Stimulated activated CD4-positive, alpha-beta T cell treated with anti-CD3 and anti-CD28 coated beads, Interleukin-1b, Interleukin-23, amount 100 ng/mL, for 1 hour (primary cell): ENCODE measurements at places on chromosomes 6 and 20.

DNA sequence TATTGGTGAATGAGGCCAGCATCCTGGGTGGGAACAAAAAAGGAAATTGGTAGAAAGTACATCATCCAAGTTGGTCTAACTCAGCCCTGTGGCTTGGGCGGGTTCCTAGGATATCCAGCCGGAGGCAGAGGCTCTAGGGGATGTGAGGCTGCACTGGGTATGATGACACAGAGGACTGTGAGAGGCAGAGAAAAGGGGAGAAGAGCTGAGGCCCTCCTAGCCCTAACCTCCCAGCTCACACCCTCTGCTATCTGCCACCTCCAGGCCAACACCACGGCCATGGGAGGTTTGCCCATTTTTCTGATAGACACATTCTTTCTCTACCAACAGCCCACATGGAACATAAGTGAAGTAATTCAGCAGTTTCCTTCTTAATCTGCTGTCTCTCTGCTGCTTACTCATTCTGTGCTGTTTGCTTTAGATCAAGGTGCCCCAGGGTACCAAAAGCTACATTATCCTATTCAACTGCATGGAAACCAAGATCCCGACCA lies 284.4 kb downstream of the ESR1 start:
- no peak for DNase-seq

GRCh38 chr20:29297411-29298270 lies 1959.8 kb upstream of the DEFB115 start:
- DNase-seq = no peak

DNA sequence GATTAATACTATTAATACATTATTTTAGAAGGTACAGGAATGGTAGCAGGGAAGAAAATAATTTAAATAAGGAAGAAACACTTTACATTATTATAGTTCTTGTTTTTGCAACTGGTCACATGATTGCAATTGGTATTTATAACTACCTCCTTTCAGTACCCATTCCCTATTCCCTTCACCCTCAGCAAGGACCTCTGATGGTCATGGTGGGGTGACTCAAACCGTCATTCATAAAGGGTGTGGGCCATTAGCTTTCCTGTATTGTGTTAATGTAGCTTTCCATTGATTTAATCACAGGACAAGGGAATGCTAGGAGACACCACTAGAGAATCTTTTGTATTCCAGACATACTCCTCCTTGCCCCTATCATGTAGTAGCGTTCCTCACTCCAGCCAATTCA lies 47.2 kb upstream of the TMEM244 start:
- DNase-seq = no peak

DNA sequence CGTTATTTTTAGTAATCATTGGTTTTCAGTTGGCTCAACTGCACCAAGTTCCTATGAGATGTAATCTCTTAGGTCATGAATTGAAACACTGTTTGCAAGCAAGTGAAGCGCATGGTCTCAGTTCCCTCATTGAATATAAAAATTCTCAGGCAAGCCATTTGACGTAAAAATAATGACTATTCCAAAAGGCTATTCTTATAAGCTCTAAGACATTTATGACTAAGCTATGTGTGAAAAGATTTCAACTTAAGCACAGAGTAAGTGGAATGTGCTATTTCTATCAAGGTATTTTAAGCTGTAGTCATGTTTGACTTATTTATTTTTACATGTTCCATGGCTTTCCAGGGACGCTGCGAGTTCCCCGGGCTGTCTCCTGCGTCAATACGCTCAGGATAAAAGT lies 248.5 kb downstream of the THBS2 start:
- no peak for DNase-seq

DNA sequence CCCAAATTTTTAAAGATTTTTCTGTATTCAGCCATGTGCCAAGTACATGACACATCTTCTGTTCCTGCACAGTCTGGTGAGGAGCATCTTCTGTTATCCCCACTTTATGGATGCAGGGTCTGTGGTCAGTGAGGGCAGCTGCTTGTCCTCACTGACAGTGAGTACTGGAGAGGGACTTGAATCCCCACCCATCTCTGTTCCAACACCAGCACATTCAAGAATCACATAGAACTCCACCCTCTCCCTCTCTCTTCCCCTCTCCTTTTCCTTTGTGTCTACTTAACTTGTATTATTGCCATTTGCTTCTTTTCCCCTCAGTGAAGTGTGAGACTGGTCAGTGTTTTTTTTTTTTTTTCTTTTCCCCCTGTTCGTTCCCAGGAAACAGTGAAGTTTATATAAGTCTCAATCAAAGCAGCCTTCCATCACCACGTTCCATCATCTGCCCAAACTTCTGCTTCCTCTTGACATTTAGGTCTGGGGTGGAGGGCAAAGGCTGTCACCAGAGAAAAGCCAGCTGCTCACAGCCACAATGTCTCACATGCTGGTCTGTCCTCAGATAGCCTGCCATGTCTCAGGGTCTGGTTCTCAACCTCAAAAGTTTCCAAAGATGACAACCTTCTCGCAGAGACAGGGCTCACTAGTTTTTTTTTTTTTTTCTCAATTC lies 110.0 kb upstream of the SSTR4 start:
- DNase-seq = no peak

GRCh38 chr20:64077541-64077875 lies 1.8 kb downstream of the RGS19 start:
- DNase-seq = no peak

GRCh38 chr6:130681028-130681427 lies 146.2 kb upstream of the SMLR1 start:
- DNase-seq = no peak

DNA sequence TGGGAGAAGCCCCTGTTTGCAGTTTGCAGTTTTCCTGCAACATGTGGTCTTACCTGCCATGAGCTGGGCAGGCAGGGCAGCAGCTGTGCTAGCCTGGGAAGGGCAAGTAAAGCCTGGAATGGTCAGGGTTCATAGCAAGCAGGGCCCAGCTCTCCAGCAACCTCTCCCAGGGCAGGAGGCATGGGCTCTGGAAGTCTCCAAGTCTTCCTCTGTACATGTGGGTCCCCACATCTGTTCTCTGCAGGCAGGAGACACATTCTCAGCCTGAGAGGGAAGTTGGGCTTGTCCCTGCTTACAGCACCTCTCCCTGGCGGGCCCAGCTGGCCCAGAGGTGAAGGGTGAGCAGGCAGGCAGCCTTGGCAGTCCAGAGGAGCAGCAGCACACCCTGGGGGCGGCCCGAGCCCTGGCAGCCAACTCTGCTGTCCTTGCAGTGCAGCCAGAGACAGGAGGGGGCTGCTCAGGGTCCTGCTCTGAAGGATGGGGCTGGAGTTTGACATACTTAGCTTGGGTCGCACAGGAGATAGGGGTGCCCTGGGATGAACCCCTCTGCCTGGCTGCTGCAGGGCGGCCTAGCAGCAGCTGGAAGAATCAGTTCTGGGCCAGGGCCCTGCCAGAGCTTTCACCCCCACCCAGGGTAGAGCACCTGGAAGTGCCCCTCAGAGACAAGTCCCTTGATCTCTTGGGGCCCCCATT lies 176.0 kb downstream of the MRPL14 start:
- no peak for DNase-seq

DNA sequence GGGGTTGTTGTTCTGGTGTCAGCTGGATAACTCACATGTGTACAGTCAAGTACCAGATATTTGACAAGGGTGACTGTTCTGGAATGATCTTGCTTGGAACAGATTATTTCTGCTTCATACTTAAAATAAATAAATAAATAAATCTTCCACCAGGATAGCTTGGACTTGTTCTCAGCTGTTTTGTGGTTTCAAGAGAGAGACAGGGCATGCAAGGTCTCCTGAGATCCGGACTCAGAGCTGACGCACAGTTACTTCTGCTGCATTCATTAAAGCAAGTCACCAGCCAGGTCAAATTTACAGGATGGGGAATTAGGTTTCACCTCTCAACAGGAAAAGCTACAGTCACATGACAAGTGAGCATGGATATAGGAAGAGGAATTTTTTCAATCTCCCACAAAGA lies 285.0 kb upstream of the SPTLC3 start:
- no peak for DNase-seq

DNA sequence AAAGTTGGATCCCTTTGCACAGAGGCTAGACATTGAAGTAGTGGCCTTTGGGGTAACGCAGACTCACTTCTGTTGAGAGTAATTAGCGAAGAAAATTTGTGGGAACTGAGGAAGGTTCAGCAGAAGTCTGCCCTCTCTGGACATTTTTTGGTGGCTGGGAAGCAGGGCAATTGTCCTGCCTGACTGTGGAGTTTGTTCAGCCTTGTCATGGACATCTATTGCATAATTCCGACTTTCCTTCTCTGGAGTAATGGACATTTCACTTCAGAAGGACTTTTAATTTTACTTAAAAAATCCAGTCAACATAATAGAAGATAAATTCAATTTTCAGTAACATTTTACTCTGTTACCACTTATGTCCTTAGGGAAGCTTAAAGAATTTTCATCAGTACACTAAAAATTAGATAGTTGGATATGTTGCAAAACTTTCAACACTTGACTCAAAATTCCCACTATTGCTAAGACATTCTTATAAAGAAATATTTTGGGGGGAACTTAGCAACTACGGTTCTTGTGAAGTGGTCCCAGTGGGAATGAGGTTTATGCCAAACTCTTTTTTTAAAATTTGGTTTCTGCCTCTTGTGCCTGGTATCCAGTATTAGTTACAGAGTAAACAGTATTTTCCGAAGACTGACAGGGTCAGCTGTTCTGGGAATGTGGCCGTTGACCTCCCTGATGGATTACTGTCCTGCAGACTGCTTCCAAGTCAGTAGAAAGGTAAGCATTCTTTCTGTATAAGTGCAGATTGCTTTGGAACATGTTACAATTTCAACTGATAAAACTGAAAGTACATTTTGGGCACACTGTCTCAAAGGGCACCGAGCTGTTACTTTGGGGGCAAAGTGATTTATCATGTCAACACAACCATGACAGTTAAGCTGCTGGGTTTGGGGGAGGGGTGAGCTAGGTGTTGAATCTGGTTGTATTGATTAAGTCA lies 100.6 kb upstream of the MLIP start:
- DNase-seq = no peak

DNA sequence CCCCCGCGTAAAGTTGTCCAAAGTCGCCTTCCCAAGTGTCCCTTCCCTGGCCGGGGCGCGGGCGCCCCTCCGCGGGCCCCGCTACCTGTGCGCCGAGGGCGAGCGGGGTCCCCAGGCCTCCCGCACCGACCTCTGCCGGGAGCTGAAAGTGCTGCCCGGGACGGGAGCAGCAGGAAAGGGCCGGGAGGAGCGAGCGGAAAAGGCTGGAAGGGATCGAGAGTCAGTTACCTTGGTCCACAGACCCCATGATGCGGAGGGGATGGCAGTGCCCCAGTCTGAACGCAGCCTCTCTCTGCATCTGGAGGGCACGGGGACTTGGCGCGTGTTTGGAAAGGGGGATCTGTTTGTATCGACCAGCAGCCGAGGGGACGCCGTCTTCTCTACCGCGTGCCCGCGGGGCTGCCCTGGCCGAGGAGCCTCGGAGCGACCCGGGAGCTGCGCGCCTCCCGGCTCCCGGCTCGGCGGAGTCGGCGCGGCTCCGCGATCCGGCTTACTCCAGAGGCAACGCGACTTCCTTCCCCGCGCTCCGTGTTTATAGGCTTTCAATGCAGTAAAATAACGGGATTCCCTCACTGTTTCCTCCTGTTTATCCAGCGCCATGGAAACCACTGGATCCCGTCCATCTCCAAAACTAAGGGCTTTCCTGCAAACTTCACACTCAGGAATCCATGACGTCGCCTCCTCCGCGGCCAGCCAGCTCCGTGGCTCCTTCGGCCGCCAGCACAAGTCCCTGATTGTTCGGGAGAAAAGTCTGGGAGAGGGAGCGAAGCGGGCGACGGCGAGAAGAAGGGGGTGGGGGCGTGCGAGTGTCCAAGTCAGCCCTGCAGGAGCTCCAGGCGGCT lies 20.0 kb upstream of the NFATC2 start:
- DNase-seq = no peak
